ENCODE measurements at places on chromosomes 3 and 15.

GRCh38 chr15:25706176-25706955 lies 156.8 kb downstream of the ATP10A start:
- DNase-seq = no peak

- peak; percentile 72 for DNase-seq
These were observed 14.5 kb downstream of the LAMP3 start for GRCh38 chr3:183148056-183148455.

DNA sequence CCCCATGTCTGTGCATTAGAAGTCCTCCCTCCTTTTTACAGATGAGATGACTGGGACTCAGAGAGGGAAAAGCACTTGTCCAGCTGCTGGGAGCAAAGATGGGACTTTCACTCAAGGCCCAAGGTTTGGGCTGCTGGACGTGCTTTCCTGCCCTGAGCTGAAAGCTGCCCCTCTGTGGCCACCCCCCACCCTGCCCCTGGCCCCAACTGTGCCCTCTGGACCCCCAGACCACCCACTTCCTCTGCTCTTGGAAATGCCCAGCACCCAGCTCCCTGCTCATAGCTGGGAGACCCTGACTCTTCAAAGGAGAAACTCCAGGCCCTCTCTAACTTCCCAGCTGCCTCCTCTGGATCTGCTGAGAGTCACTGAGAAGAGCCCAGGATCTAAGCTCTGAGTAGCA lies 20.7 kb downstream of the GRIP2 start:
- DNase-seq = no peak

GRCh38 chr3:48400824-48401433 lies 28.9 kb downstream of the FBXW12 start:
- peak; percentile 60 for DNase-seq

- no peak for DNase-seq
These were observed 31.4 kb downstream of the STARD5 start for GRCh38 chr15:81292523-81293001.

DNA sequence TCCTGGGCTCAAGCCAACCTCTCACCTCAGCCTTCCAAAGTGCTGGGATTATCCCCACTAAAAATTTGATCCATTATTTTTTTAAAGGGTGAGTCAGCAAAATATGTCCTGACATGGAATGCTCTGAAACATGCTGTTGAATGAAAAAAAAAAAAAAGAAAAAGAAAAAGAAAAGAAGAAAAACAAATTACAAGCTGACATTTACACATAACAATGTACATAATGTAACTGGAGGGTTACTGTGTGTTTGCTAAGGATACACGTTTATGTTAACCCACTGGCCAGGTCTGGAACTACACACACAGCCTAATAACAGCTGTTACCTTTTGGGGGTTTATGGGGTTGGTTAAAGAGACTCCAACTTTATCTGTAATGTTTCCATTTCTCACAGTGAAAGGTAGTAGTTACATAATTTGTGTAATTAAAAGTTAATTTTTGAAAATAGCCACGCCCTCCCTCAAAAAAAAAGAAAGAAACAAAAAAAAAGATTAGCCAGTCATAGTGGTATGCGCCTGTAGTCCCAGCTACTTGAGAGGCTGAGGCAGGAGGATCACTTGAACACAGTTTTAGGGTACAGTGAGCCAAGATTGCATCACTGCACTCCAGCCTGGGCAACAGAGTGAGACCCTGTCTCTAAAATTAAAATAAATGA lies 3.1 kb upstream of the MESP2 start:
- DNase-seq = peak; percentile 42

GRCh38 chr3:143751643-143752178 lies 96.6 kb downstream of the SLC9A9 start:
- DNase-seq = no peak

DNA sequence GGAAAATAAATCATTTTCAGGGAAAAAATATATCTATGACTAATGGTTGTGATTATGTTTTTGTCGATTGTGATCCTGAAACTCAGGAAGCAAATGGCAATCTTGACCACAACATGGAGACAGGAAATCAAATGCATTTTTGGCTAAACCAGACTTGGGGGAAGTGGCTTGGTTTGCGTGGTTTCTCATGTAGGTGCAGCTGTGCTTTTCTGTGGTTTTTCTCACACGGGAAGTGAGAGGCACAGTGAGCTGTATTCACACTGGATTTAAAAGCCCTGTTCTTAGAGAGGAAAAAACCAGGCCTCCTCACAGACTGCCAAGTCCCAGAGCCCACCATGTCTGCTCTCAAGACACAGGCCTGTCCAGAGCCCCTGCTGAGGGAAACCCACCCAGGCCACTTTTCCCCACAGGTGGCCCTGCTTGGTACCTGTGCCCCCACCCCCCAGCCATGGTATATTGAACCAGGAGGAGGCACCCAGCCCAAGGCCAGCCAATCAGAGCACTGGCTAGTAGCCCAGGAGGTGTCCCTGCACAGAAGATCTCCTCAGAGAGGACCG lies 46.1 kb downstream of the BTD start:
- DNase-seq = peak; percentile 92

DNA sequence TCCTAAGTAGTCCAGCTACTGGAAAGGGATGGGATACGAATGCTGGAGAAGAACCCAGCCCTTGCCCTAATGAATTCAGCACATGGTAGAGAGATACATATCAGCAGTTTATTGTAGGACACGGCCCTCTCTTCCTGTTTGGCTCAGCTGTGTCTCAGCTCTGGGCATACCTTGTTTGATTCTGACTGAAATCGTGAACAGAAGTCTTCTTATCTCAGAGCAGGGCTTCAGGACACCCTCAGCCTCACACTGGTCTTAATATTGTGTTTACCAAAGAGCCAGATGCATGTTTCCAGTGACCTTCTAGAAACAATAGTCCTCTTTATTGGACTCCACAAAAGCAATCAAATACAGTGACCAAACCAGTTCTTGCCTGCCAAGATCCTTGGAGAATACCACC lies 54.7 kb downstream of the FAM174B start:
- no peak for DNase-seq

GRCh38 chr15:39299486-39300267 lies 281.2 kb upstream of the THBS1 start:
- DNase-seq = peak; percentile 38

DNA sequence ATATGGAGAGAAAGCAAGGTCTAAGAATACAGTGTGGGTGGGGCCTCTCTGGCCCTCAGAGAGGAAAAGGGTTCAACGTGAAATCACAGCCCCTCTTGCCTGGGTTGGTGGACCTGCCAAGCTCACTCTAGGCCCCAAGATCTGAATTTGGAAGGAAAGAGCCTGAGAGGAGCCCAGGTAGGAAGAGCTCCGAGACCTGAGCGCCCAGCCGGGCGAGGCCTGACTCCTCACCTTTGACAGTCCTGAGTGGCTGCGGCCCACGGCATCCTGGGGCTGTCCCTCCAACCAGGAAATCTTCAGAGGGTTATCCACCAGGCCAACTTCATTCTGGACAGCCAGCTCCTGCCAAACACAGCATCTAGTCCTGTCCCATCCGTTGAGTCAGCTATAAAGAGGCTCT lies 3.7 kb downstream of the C15orf62 start:
- no peak for DNase-seq

DNA sequence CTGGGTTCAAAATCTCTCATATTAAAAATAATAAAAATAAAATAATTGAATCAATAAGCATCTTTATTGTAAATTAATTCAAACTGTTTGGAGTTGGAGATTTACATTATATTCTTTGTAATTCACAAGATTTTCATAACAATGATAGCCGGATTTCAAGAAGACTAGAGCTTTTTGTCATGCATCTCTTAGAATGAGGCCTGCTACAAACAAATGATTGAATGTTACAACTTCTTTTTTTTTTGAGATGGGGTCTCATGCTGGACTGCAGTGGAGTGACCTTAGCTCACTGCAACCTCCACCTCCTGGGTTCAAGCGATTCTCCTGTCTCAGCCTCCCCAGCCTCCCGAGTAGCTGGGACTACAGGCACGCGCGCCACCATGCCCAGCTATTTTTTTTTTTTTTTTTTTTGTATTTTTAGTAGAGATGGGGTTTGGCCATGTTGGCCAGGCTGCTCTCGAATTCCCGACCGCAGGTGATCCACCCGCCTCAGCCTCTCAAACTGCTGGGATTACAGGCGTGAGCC lies 3.5 kb downstream of the SLTM start:
- DNase-seq = no peak

DNA sequence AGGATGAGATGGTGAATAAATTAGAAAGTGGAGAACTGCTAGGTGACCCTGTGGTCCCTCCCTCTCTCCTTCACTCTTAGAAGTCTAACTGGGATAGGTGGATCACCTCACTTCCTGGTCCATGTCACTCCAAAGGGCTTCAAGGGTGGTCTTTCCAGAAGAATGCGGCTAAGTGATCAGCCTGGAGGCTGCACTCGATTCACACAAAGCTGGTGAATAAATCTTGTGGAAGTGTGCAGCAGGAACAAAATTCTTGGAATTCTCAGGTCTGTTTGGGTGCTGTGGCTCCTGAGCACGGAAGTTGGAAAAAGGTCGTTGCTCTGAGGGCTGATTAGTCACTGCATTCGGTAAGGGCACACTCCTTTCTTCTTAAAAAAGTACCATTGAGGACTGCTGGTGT lies 46.3 kb downstream of the GASK1A start:
- DNase-seq = no peak

DNA sequence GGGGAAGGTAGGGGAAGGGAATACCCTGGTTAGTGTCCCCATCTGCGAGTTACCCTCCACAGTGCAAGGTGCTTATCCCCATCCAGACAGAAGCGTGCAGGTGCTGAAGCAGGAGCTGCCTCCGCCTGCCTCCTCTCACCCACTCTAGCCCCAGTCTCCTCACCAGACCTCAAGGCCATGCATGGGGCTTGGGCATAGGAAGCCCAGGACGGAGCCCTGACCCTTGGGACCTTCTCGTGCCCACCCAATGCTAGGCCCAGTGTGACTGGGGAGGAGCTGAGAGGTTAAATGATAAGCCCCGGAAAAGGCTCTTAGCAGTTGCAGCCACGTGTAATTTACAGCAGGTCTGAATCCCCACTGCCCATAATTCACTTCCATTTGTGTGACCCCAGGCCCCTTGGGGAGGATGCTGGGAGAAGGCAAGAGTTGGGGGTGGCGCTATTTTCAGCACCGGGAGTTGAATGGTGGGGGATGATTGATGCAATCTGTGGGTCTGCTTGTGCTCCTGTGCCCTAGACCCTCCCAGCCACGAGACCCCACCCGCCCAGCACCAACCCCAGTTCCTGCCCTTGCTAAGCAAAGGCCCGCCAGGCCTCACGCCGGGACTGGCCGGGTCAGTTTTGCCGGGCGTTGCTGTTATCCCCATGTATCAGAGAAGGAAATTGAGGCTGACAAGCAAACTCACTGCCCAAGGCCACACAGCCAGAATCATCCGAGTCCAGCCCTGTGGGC lies 14.5 kb upstream of the PLXND1 start:
- DNase-seq = no peak

- DNase-seq = peak; percentile 1
These were observed 105.9 kb downstream of the OTOL1 start for GRCh38 chr3:161602475-161602874.

- peak; percentile 71 for DNase-seq
These were observed 23.3 kb upstream of the NFKBIZ start for GRCh38 chr3:101825904-101826445.

- DNase-seq = no peak
These were observed 65.8 kb downstream of the PIK3CB start for GRCh38 chr3:138768946-138769345.

- DNase-seq = no peak
These were observed 76.9 kb upstream of the ST8SIA2 start for GRCh38 chr15:92316586-92317295.

DNA sequence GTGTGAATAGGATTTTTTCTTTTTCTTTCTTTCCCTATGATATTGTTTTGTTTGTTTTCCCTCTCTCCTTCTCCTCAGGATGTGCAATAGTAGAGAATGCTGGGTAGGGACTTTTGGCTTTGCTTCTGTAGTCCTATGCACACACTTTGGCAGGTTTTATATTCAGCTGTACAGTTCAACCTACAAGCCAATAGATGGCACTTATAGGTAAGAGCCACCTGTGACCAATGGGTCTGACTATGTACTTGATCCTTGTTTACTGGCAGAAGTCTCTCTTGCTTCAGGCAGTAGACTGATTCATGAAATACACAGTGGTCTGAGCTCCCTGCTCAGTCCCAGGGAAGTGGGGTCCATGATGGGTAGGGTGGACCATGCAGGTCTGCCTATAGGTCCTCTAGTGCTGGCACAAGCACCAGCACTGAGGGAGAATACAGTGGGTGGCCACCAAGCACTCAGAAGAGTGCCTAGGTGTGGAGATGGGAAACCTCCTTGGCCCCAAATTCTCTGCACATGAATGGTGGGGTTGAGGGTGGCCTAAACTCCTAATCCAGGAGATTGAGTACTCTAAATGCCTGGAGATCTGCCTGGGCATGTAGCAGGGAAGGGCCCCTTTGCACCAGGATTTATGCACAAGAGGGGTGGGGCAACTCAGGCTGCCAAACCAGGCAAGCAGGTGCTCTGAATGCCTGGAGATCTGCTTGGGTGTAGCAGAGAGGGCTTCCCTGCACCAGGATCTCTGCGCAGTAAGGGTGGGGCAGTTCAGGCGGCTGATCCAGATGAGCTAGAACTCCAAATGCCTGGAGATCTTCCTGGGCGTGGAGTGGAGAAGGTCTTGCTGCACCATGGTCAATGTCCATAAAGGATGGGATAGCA lies 176.1 kb downstream of the DOCK3 start:
- DNase-seq = no peak

DNA sequence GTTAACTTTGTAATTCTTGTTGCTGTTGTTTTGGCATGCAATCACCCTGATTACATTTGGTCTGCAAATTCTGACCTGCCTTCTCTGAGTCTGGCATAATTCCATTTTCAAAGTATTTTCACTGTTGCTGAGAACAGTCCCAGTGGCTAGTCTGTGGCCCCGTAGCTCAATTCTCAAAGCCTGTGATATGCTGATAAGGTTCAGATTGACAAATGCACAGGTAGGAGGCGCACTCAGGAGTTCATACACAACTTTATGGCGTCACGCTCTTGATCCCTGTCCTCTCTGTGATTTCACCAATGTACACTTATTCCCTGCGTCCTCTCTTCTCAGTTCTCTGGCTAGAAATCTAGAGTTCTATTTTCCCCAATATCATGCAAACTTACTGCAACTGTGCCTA lies 376.6 kb upstream of the SLCO3A1 start:
- DNase-seq = no peak

GRCh38 chr3:188881954-188882641 lies 289.7 kb upstream of the TPRG1 start:
- DNase-seq = peak; percentile 85

DNA sequence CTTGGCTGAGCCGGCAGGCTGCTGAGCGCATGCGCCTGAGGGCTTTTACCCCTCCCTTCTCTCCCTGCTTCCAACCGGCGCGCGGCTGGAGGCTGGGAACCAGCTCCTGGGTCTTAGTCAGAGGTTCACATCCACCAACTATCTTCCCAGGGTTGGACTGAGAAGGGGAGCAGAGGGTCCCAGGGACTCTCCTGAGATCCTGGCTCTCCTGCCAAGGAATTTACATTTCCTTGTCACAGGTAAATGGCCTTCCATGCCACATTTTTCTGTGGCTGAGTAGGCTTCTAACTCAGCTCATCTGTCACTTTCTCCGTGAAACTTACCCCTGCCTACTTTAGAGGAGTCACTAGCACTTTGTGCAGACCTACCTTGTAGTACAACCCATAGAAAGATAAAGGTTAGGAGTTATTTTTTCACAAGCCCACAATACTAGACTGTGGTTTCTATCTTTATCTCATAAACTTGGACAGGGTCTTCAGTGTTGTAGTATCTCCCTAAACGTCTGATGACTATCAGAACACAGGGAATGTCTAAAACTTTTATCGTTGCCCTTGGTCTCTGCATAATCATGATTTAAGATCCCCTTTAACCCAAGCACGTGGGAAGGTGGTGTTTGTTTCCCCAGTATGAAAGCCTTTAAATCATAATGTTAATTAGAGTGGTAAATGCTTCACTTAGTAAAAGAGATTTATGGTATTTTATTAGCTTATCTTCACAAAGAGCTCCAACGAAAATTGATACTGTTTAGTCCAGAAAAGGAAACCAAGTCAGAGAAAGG lies 638 bp upstream of the TBC1D5 start:
- DNase-seq = no peak
